Transverse colon (tissue), 4 donors: ENCODE measurements at places on chromosomes 1 and 21. TPM values are rescaled to one million over a fixed set of nuclear protein-coding genes. Genes with fewer than 3 reads are reported as not detected.

DNA sequence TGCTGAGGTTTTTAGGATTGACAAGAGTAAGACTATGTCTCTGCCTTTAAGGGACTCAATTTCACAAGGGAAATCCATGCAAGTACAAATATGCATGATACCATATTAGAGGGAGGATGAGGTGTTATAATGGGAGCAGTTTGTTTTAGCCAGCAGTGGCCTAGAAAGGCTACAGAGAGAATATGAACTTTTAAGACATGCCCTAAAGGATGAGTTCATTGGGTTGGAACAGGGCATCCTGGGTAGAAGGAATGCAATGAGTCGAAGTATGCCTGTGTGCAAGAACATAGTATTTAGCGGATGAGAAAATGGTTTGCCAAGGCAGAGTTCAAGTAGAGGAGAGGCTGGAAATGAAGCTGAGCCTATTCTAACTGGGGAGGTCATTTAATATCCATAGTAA, 32.6 kb upstream of the LEPR start:
- DNase-seq, result no peak

DNA sequence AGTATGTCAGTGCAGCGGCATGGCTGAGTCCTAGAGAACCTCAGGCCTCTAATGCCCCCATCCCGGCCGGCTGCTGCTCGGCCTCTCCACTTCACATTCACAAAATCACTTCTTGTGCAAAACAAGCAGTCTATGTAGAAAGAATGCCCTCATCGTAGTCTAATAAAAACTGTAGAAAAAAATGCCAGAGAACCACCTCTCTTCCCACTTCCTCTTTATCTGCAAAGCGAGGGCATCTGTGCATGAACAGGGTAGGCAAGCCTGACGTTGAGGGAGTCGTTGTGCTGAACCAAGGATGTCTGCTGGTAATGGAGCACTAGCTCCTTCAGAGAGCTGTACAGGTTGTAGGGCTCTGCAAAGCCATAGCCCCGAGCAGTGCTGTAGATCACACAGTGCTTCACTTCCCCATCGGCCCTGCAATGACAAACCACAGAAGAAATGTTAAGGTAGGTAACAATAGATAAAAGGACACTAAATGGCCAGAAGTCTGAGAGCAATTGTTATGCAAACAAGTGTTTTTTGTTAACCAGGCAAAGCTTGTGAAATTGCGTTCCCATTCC, 88.9 kb downstream of the PIK3R3 start:
- peak; percentile 28 for DNase-seq

THRAP3 gene
- 57.2 TPM for total RNA-seq

- DNase-seq, result peak; percentile 39
Measured at GRCh38 chr21:38954588-38955004, 148.9 kb downstream of the ETS2 start.

TPRG1L gene
- total RNA-seq, result 24.5 TPM
